DMS 273 treated with DMSO at 0.1 percent for 48 hours (cell line): ENCODE measurements at places on chromosomes 5 and 9.

DNA sequence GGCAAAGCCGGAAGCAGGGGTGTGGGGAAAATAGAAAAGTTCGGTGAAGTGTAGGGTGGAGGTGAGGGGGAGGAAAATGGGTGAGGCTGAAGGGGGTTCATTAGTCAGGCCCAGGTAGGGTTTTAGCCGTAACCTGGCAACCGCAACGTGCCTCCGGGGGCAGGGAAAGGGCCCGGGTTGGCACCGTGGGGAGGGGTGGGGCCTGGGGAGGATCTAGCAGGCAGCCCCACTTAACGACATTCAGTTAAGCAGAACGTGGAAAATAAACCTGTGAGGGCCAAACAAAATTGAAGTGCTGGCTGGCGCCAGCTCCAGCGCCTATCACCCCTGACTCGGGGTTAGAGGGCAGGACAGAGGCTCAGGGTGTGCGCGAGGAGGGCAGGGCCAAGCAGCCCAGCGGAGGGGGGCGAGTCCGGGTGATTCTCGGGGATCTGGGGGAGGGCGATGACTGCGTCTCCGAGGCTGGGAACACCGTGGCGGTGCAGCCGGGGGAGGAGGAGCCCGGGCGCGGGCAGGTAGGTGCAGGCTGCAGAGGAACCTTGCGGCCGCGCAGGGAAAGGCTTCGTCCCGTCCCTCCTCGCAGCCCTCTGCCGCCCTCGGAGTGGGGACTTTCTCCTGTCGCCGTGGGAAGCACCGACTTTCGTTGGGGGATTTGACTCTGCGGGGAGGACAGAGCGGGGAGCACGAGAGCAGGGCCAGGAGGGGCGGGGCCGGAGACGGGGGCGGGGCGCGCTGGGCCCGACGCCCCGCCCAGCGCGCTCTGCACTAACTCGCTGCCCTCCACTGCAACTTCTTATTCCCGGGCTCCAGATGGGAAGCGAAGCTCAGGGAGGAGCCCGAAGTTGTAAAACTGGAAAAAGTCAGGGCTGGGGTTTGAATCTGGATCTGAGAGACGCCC lies 5.1 kb downstream of the RGS14 start:
- DNase-seq = no peak

GRCh38 chr5:12277504-12278192 lies 373.4 kb upstream of the CTNND2 start:
- no peak for DNase-seq

DNA sequence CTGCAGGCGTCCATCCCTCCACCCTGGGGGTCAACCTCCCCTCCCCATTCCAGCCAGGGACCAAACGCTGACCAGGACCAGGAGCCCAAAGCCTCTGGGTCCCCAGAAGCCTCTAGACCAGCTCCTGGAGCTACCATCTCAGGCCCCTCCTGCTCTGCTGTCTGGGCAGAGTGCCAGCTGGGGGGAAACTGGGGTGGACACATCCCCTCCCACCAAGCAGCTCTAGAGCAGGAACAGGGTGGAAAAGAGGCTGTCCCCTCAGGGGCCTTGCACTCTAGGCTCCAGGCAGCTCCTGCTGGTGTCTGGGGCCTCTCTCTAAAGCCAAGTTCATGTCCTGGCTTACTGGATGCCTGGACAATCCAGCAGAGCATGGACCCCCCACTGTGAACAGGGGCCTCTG lies 4.4 kb downstream of the SSNA1 start:
- no peak for DNase-seq

- DNase-seq = no peak
These were observed 3.2 kb downstream of the SMIM15 start for GRCh38 chr5:61159070-61159469.

GRCh38 chr5:98455665-98456064 lies 317.8 kb upstream of the RGMB start:
- no peak for DNase-seq

- no peak for DNase-seq
These were observed 408.4 kb downstream of the PDE4D start for GRCh38 chr5:59485107-59485506.

DNA sequence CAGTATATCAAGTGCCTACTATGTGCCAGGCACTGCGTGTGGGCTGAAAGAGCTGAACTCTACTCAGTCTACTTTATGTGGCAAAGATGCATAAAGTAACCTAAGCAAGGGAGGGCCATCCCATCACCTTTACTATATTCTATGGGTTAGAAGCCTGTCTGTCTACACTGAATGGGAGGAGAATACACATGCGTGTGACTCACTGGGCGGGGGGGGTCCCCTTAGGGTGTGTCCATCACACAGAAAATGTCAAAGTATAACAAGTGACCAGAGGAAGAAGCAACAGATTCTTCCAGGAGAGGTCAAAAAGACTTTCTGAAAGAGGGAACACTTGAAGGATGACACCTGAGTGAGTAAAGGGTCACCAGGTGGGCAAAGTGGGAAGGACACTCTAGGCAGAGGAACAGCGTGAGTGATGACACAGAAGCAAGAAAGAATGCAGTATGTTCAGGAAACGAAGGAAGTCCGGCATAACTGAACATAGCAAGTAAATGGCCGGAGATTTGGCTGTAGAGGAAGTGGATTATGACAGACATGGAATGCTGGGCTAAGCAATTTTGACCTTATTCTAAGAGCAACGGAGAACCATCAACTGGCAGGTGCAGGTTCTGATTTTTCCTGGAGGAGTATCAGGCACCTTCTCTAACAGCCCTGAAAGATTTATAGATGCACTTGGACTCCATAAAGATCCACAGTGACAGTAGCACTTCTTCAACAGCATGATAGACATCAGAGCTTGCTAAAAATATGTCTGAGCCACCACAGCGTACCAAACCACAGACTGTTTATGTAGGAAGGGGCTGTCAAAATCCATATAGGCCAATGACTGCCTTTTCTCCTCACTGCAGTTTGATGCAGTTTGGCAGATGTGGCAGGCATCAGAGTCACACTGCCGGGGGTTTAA lies 8.0 kb upstream of the WHRN start:
- no peak for DNase-seq

DNA sequence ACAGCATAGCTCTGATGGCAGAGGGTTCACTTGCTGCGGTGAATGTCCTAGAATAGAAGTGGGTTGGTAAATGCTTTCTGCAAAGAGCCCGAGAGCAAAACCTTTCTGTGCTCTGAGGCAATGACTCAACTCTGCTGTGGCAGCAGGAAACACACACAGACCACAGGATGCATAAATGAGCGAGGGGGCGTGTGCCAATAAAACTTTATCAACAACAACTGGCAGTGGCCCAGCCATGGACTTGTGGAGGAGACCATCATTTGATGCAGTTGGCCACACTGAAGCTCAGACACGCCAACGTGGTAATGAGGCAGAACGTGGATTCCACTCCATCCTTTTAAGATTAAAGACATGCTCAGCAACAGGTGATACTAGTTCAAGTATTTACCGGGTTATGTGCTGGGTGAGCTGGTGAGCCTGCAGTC lies 6.8 kb downstream of the MRPL36 start:
- no peak for DNase-seq

- no peak for DNase-seq
These were observed 129.0 kb downstream of the APBA1 start for GRCh38 chr9:69542942-69543704.

- DNase-seq = no peak
These were observed 274.2 kb downstream of the BRINP1 start for GRCh38 chr9:119095072-119095471.

DNA sequence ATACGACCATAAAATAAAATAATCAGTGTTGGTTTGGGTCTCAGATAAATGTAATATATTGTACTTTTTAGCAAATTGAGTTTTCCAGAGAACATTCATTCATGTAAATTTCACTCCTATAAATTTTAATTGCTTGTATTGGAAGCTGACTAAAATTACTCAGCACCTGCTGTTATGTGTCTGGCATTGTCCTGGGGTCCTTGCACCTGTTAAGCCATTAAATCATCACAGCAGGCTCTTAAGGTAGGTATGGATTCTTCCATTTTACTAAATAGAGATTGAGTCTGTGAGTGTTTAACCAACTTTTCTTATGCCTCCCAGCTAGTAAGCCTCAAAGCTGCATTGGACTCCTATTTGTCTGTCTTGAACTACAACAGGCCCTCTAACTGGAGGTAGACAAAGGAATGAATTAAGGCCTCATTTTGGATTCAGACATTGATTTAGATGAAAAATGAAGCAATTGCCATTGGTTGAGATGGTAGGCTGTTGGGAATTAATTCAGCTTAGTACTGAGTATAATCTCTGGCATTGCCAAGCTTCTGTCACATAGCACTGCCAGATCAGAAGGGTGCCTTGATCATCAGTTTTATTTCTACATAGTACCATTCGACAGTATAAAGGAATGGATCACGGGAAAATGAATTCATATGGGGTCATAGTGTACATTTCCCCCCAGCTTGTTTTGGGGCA lies 78.9 kb downstream of the PARP8 start:
- DNase-seq = no peak

- DNase-seq = no peak
These were observed 64.3 kb upstream of the IER5L start for GRCh38 chr9:129242191-129242941.

DNA sequence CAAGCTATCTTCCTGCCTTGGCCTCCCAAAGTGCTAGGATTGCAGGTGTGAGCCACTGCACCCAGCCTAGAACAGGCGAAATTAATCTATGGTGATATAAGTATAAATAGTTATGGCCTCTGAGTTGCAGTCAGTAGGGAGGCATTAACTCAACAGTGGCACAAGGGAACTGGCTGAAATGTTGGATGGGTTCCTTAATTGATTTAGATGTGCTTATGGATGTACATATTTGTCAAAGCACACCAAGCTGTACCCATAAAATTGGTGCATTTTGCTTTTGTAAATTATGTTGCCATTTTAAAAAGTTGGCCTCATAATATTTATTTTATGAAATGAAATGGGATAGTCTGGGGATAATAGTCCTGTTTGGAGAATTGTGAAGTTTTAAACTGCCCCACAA lies 36.8 kb upstream of the GLIPR2 start:
- DNase-seq = no peak

- DNase-seq = no peak
These were observed 414 bp downstream of the WDR38 start for GRCh38 chr9:124853605-124854143.

DNA sequence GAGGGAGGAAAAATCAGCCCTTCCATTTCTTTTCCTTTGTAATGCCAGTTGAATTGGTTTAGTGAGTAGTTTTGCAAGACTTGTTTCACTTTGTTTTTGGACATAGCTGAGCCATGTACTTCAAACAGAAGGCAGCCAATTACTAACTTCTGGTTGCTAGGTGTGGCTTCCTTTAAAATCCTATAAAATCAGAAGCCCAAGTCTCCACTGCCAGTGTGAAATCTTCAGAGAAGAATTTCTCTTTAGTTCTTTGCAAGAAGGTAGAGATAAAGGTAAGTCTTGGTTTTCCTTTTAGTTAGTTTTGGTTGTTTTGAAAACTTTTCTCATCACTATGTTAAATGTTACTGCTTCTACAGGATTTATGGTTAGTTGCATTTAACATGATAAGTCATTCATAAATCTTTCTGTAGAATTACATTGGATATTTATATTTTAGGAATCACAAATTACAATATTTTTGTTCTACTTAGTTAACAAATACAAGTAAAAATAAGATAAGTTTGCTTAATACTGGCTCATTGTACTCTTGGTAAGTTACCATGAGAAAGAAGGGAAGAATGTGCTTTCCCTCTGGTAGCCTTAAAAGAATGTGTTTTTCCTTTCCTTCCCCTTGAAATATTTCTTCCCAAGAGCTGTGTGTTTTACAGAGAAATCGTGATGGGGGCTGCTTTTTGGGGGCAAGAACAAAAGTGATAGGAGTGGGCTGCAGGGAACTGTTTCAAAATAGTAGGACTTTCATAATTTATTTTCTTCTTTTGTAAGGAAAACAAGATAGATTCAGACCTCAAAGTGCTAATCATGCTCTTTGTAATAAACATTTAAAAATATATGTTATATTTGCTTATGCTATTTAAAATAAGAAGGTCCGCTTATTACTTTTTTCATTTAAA lies at the start of gene ANXA1:
Gene ANXA1, plus strand, starts transcription at position 213 of the 890 bp plus-strand sequence. CDS start 6,671 bp downstream, outside the sequence.
- no peak for DNase-seq

DNA sequence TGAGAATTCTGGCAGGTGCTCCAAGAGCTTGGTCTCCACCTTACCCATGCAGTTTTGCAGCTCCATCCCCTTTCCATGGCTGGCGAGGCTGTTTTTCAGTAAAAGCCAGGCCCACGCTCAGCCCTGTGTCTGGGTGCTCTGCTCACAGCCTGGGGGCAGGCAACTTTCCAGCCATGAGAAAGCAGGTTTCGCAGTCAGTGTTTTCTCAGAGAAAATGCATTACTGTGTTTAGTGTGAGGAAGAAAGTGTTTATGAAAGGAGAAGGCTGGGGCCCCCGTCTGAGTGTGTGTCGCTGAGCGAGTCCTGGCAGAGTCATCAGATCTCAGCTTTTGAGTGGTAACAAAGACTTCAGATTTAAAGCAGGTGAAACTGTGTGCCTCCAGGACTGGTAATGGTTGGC lies 248.1 kb downstream of the IRX1 start:
- no peak for DNase-seq

DNA sequence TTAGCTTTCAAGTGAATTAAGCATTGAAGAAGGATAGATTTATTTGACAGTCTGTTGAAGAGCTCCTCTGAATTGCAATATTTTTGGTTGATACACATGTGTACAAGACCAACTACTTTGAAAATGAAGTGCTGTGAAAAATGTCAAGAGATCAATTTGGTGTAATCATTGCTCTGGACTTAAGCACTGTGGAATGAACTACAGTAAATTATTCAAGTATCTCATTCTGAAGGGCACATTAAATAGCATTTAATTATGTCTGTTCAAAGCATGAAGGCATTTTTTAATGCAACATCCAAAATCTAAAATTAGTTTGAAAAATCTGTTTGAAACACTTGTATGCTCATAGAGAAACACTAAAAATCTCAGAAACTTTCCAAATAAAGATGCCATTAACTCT lies 107.5 kb downstream of the CDH18 start:
- no peak for DNase-seq

- no peak for DNase-seq
These were observed 47.7 kb downstream of the SLCO6A1 start for GRCh38 chr5:102451082-102451481.

GRCh38 chr9:96719921-96720320 lies 58.0 kb downstream of the ZNF510 start:
- DNase-seq = no peak

- DNase-seq = no peak
These were observed 20.3 kb downstream of the DBH start for GRCh38 chr9:133656211-133657119.

- DNase-seq = no peak
These were observed 41.8 kb downstream of the TNFSF8 start for GRCh38 chr9:114888607-114889006.

DNA sequence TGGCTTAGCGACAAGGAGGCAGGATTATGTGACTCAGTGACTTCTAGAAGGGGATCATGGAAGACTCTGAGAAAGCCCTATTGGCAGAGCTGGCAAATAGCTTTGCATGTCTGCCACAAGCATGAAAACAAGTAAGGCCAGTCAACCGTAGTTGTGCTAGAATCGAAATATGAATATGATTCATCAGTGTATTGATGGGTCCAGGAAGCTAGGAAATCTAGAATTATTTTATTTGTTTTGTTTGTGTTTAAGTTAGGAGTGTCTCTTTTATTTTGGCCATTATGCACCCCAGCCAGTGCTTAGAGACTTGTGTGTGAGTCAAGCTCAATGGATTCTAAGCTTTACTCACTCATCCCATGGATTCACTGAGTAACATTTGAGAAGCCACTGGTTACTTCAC lies 3.8 kb upstream of the ITGA2 start:
- DNase-seq = no peak
